ENCODE measurements at places on chromosomes 6 and 20.
A peak's percentile ranks its signal among the peaks of the same experiment; 100 is the strongest.

GRCh38 chr6:130890521-130890971 is 63.3 kb downstream of the SMLR1 start:
- no peak for DNase-seq

DNA sequence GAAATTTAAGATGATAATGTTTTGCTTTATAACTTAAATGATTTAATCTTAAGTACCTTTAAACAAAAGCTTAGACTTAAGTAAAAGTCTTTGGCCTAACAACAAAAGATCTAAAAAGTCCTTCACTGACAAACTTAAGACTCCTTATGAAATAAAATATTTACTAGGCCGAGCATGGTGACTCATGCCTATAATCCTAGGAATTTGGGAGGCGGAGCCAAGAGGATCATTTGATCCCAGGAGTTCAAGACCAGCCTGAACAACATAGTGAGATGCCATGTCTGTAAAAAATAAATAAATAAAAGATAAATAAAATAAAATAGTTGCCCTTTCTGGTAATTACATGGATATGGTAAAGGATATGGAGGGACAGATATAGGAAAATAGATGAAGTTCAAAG is 12.4 kb downstream of the KATNA1 start:
- DNase-seq: no peak

GRCh38 chr20:34037121-34037520 is 43.4 kb downstream of the RALY start:
- DNase-seq: no peak

DNA sequence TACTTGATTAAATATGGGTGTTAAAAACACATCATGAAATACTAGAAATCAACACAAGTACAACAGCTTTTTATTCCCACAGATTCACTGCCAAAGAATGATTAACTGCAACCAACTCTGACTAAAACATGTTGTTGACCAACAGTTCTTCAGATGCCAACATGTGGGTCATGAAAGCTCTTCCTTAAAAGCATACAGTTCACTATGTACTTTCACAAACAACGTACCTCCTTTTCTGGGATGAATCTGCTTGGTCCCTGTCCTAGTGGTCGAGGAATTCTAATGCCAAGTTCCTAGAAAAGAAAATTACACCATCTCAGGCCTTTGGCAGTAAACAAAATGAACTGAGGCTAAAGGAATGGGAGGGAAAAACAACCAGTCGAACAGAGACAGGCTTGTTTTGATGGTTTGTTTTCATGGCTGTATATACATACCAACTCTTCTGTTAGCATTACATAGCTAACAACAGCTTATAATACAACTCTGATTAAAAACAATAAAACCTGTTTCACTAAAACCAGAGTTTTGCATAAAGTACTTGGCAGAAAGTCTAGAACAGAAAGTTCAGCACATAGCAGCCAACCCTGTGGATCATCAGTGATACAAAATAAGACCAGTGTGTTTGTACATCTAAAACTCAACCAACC is 92.5 kb downstream of the SESN1 start:
- peak; percentile 18 for DNase-seq

- no peak for DNase-seq
Observed at GRCh38 chr20:41339957-41340326, 679 bp upstream of the LPIN3 start.

DNA sequence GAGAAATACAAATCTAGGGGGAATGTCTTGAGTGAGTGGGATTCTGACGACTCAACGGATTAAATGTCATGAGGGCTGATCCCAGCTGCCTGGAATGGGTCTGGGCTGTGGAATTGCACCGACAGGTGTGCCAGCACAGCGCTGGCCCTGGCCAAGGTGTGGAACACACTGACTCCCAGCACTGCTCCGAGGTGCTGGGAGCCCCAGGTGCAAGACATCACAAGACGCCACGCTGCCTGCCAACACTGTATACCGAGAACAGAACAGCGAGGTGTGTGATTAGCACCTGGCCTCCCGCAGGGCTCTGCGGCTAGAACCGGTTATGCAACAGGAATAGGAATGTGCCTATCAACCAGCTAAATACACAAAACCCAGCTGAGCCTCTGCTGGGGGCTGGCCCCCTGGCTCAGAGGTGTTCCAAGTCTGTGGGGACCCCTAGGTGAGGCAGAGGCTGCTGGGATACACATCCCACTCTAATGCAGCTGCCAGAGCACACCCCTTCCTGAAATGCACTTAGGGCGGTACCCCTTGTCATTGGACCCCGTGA is 24.8 kb upstream of the APMAP start:
- DNase-seq: no peak

GRCh38 chr6:106591111-106591825 is 38.0 kb downstream of the RTN4IP1 start:
- peak; percentile 76 for DNase-seq

GRCh38 chr20:60467078-60467477 is 508.9 kb downstream of the CDH26 start:
- DNase-seq: no peak

- no peak for DNase-seq
Observed at GRCh38 chr6:55009131-55009530, 162.6 kb downstream of the FAM83B start.

DNA sequence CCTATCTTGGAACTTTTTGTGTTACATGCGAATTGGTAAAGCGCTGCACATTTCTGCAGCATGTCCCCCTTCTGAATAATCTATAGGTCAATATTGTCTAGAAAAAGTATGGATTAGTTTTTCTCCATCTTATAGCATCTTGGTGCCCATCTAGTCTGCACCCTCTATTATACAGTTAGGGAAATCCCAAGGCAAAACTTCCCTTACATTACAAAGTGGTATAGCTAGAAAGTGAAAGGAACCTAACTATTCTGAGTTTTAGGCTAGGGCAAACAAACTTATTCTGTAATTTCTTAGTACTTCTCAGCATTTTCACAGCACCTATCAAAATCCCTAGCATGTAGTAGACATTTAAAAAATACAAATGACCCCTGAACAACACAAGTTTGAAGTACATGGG is 133.5 kb upstream of the CCDC28A start:
- DNase-seq: no peak

DNA sequence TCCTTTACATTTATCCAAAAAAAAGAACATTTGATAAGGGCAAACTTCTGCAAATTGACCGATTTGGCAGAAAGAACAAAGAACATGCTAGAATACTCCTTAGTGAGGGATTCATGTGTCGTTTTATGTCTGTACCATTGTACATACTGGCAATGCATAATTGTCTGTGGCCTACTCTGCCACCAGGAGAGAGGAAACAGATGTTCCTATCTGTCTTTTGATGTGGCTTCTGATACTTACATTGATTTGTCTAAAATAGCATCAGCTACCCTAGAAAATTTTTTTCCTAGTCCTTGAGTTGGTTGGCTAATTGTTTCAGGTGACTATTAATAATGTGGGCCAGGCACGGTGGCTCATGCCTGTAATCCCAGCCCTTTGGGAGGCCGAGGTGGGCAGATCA is 654.1 kb downstream of the KIF16B start:
- DNase-seq: no peak

All from AG09309 (cell line).